Activated naive CD8-positive, alpha-beta T cell treated with anti-CD3 and anti-CD28 coated beads, Interleukin-2, amount 10 ng/mL, durations not matched to agents 7 days and 5 days (primary cell): ENCODE measurements at places on chromosomes 6 and 20. TPM values are rescaled to one million over a fixed set of nuclear protein-coding genes. Genes with fewer than 3 reads are reported as not detected.

GRCh38 chr6:6221787-6222535 lies 98.5 kb downstream of the F13A1 start:
- no peak for DNase-seq

DNA sequence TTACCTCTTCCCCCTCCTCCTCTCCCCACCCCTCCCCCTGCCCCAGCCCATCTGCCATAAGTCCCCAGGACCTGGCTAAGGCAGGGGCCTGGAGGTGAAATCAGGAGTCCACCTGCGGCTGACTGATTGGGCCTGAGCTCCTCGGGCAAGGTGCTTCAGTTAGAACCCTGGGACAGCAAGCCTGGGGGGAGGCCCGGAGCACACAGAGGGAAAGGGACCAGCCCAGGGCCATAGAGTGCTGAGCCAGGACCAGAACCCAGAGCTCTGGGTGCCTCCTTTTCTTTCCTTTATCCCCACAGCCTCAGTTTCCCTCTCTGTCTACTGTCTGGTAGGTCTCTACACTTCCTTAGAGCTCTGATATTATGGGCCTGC lies 35.7 kb upstream of the VEGFA start:
- no peak for DNase-seq

DNA sequence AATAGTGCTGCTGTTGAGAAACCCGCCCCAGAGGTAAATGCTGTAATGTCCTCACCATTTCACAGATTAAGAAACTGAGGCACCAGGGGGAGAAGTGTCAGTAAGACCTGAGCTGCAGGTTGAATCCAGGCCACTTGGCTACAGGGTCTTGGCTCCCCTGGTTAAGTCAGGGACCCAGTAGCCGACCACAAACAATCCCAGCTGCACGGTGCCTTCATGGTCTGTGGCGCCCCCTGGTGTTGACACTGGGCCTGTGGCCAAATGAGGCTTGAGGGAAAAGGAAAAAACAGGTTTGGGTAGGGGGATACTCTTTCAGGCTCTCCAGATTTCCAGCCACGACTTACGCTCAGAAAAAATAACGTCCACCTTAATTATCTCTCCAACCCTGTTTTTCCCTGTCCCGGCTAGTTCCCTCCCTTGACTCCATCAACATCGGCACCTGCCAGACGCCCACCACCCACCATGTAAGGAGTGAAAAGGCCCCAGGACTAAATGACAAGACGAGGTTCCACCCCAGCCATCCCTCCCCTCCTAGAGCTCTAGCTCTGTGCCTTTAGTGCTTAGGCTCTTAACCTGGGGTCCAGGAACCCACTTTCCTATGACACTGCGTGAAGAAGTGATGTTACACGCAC lies 47.7 kb upstream of the POLR1H start:
- peak; percentile 36 for DNase-seq

GRCh38 chr6:4358414-4359107 lies 223.2 kb upstream of the ECI2 start:
- DNase-seq = no peak

DNA sequence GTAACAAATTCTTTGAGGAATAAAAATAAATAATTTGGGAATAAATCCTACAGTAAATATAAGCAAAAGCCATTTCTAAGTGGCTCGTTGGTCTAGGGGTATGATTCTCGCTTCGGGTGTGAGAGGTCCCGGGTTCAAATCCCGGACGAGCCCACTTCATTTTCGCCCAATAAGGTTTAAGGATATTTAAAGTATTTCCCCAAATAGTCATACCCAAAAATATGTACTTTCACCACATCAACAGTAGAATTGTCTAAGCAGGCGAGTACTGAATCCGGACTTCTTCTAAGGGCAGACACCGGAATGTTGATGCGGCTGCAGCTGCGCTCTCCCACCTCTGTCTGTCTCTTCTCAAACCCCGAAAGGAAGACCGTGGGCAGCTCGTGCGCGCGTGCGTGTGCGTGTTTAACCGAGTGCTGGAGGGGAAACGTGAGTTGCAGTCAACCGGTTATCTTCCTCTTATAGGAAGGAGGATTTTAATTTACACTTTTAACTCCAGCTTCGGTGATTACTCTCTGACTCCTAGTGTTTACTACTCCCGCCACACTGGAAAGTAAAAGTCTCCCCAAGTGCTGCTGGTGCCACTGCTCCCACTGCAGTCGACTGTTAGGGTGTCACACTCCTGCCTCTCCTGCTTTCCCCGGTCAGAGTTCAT lies 155.7 kb upstream of the PRSS16 start:
- DNase-seq = peak; percentile 40

DNA sequence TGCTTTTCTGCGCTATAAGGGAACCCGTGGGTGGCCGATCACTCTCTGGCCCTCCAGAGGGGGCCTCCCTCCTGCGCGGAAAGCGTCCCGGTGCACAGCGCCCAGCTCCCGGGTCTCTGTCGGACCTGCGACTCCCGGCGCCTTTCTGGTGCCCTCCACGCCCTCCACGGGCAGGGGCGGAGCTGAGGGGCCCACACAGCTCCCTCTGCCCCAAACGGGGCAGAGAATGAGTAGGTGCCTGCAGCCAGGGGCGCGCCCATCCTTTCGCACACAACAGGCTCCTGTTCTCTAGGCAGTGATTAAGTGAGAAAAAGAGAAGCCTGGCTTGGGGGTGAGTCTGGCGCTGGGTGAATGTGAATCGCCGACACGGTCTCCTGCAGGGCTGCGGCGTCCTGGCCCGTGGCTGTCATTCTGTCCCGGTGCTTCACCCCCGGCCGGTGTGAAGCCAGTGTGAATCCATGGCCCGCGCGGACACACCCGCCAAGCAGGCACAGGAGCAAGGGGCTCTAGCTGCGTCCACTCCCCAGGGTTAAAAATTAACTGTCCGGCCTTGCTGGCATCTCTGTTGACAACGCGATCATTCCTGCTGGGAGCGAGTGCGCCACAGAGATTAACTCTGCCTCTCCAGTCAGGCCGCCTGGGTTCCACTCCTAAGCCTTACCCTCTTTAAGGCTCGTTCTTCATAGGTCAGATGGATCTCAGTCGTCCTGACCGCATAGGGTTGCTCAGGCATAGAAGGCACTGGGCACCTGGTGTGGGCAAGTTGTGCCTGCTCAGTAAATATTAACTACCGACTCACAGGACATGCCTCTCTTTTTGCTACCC lies 88.8 kb downstream of the PCSK2 start:
- DNase-seq = no peak

DNA sequence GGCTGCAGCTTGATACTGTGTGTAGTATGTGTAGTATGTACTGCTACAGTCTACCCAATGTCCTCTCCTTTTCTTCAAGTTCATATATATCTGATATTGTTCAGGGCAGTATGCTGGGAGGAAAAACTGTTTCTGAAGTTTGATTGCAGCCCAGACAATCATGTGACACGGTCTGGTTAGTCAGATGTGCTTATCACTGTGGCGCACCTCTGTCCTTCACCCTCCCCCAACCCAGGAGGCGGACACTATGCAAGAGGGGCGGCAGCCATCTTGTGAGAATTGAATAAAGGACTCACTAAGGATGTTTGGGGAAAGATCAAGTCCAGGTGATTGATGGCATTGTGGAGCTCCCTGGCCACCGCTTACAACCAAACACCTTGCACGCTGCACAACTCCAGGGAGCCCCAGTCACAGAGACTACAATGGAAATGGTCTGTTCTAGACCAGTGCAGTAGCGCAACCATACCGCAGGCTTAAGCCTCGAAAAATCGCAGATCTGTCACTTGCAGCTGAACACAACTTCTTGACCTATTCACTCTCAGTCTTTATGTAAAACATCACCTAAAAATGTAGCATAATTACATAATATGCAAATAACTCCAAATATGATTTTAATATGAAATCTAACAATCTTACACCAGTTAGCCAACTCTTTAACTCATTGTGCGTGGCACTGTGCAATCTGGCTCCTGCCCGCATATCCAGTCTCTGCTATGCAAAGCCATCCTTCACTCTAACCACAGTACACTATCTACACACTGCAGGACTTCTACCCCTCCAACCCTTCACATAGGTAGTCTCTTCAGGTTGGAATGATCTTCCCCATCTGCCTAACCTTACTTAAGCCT lies 79.3 kb downstream of the VGLL2 start:
- no peak for DNase-seq

- no peak for DNase-seq
Observed at GRCh38 chr6:56266011-56266410, 18.6 kb upstream of the COL21A1 start.

DNA sequence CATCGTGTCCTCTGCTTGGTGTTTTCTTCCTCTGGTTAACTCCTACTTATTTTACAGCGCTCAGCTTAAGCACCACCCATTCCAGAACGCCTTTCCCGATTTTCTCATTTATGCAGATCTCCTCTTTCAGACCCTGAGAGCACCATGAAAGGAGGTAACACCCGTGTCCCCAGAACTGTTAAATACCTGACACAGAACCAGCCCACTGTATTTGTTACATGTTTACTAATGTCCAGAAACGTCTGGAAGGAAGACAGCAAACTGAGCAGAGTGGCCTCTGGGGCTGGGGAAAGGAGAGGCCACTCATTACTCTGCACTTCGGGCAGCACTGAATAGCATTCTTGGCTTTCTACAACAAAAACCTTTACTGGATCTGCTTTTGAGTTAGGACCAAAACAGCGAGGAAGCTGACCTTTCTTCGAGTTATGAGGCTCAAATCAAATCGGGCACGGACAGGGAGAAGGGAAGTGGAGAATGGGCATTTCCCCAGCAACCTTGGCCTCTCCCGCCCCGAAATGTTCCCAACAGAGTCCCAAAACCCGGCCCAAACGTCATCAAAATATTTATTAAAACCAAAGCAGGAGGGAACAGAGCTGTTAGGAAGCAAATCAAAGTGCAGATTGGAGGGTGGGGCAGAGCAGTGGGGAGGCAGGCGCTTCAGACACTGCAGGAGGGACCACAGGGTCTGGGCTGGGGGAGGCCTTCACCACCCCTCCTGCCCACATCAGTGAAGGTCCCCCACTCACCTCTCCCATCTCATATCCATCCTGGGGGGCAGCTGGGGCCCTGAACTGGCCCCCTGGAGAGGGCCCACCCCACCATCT lies 1.1 kb upstream of the NECAB3 start:
- DNase-seq = no peak

DNA sequence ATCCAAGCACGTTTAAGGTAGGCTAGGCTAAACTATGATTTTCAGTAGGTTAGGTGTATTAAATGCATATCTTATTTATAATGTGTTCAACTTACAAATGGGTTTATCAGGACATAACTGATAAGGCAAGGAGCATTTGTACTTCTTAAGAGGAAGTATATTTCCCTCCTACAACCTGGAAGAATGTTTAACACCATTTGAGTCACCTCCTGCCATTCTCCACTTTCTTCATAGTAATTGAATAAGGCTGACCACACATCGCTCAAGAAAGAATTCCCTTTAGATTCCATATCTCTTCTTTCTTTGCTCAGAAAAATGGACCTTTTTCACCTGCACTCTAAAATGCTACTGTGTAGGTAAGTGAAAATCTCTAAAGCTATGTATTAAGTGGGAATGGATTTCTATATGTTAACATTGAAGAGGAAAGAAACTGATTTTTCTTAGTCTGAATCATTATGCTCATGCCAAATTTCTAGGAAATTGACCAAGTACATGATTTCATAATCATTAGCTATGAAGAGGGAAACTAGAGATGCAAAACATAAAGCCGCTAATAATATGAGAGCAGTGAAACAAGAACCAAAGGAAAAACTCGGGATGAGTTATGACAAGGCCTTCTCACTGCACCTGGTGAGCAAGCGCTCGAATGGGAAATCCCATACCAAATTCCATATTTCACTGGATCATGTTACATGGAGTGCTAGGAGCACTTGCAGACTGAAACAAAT lies 210.4 kb downstream of the ALDH8A1 start:
- no peak for DNase-seq

- DNase-seq = no peak
Observed at GRCh38 chr6:161152907-161153662, 120.8 kb downstream of the AGPAT4 start.

DNA sequence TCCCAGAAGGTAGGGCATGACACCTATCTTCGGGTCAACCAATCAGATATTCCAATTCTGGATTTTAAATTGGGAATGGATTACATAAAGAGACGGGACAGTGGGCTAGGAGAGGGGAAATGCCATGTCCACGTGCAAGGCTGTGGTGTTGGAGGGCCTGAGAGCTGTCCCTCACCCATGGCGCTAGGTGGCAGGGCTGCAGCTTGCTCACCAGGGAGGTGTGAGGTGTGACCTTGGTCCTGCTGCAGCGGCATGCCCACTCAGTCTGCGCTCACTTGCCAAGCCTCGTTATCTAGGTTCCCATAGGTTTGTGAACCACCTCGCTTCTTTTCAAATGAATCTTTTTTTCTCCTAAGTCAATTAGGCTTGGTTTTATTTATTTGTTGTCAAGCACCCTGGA lies 19.4 kb upstream of the CST3 start:
- DNase-seq = no peak

DNA sequence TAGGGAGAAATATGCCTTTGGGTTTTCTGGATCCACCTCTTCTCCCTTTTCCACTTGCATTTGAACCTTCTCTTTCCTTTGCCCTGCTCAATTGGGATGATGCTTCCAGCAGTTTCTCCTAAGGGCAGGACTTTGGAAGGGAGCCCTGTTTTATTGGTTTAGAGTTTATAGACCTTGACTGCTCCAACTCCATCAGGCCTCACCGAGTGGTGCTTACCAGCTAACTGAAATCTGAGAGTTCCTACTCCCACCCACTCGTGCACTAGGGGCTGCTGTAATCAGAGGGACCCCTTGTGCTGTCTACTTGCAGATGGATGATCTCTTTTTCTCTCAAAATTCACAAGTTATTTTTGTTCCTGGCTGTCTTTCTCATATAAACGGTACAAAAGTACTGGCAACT lies 121.3 kb upstream of the SLC22A16 start:
- DNase-seq = no peak

- DNase-seq = no peak
Observed at GRCh38 chr6:156956286-156956685, 179.1 kb downstream of the ARID1B start.

DNA sequence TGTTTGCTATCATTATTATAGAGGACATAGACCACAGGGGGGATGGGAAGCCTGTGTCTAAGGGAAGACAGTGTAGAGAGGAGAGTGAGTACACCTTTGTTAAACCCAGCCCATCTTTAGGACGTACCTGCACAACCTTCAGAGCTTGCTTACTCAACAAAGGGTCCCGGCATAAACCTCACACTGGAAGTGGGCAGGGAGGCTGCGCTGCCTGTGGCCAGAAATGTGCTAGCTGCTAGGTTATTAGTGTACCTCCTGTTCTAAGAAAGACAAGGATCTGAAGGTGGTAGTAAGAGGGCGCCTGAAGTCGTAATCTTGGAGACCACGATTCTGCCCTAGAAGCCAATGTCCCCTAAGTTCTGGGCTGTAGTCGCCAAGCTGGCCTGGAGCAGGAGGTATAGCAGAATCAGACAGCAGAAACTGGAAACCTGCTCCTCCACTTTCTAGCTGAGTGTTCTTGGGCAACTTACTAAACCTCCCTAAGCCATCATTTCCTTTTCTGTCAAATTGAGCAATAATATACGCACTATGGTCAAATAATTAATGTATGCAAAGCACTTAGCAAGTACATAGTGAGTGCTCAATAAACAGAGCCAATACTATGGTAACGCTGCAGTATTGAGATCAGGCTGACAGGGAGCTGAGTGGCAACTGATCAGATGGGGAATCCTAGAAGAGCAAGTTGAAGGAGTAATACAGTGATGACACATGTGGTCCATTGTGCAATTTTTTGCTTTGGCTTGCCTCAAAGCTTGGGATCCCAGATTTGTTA lies 16.8 kb upstream of the AKIRIN2 start:
- DNase-seq = no peak

DHX35 gene
- total RNA-seq = 10.3 TPM

TMEM14A gene
- 18.6 TPM for total RNA-seq

ENPP4 gene
- total RNA-seq = 9.3 TPM

DOP1A gene
- 26.2 TPM for total RNA-seq

OLIG3 gene
- total RNA-seq = not detected

CLIC5 gene
- 6.0 TPM for total RNA-seq

CASS4 gene
- total RNA-seq = 18.7 TPM

GPR63 gene
- 1.1 TPM for total RNA-seq

KIF3B gene
- 14.3 TPM for total RNA-seq

GNMT gene
- total RNA-seq = 1.0 TPM

PCMT1 gene
- 80.0 TPM for total RNA-seq
